Spleen (tissue), 13 donors: ENCODE measurements at places on chromosomes 5 and 9. TPM values are rescaled to one million over a fixed set of nuclear protein-coding genes. Genes with fewer than 3 reads are reported as not detected.

Gene FAM151B
- 0.35 TPM for polyA plus RNA-seq

Gene DNAH5
- 0.02 TPM for polyA plus RNA-seq

Gene SHISAL2B
- not detected for polyA plus RNA-seq

Gene GABRA1
- not detected for polyA plus RNA-seq

Gene SLC34A3
- polyA plus RNA-seq = not detected
